ENCODE measurements at places on chromosomes 5 and 9.

GRCh38 chr9:76475686-76476085 lies 16.7 kb downstream of the GCNT1 start:
- no peak for DNase-seq

DNA sequence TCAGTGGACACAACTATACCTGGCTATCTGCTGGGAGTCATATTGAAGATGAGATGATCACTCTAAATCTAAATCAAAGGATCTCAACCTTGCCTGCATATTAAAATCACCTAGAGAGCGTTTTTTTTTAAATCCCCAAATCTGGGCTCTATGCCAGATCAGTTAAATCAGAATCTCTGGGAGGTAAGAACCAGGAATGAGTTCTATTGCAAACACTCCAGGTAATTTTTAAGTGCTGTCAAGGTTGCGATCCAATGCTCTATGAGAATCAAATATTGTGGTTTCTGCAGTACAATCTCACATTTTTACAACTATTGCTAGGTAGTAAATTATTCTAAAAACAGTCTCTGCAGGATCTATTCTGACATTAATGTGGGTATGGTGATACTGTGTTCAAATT lies 202.3 kb upstream of the OR13F1 start:
- DNase-seq, result no peak

GRCh38 chr9:95075700-95076099 lies 241.8 kb downstream of the FANCC start:
- DNase-seq, result no peak

DNA sequence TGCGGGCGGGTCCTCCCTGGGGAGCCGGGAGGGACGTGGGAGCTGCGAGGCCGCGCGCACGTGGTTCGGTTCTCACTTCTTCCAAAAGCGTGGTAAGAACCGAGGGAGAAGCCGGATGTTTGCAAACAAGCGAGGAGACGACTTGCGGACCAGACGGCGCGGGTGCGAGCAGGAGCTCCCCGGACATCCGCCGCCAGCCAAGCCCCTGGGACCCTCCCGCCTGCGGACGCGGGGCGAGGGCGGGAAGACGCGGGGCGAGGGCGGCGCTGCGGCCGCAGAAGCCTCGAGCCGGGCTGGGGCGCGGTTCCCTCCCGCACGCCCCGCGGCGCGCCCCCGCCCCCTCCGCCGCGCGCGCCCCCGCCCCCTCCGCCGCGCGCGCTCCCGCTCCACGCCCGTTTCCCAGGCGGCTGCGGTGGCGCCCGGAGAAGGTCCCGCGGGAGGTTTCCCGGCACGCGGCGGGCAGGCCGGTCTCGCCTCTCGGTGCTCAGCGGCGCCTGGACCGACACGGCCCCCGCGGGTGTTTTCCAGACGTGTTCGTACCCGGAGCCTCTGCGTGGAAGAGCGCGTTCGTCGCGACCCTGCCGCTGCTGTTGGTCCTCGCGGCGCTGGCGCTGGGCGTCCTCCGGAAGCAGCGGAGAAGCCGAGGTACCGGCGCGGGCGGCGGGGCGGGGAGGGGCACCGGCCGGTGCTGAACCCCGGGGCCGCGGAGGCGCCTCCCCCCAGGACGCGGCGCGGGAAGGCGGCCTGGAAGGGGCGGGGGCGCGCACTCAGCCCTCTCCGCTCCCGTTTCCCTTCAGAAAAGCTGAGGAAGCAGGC lies 12.8 kb downstream of the BTNL9 start:
- no peak for DNase-seq

- DNase-seq, result no peak
Measured at GRCh38 chr9:116817762-116818161, 130.7 kb downstream of the TRIM32 start.

DNA sequence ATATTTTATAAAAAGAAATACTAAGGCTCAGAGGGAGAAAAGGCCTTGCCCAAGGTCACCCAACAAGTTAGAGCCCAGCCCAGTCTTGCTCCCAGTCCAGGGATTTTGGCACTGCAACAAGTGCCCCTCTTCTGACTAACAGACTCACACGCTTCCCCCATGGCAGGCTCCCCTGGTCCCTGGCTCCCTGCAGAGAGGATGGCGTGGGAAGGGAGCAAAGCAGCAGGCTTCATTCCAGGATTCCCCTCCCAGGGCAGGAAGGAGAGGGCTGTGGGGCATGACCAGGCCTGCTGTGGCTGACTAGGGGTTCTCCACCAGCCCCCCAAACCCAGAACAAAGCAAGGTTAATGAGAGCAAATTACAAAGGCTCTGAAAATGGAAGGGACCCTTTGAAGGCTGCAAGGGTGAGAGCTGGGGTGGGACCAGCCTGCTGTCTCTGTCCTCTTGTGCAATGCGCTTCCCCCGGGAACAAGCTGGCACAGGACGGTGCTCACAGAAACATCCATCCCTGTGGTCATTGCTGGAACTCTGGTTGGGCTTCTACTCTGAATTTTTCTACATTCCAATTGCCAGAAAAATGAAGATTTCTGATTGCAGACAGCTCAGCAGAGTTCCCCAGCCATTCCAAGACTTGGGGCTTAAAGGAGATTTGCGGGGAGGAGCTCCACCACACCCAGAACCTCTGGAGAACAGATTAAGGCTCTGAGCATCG lies 37.1 kb upstream of the FAT2 start:
- no peak for DNase-seq

- DNase-seq, result no peak
Measured at GRCh38 chr5:165460911-165461310, 1955.5 kb downstream of the MAT2B start.

- DNase-seq, result no peak
Measured at GRCh38 chr5:17666726-17667235, 32.5 kb downstream of the TAF11L14 start.

DNA sequence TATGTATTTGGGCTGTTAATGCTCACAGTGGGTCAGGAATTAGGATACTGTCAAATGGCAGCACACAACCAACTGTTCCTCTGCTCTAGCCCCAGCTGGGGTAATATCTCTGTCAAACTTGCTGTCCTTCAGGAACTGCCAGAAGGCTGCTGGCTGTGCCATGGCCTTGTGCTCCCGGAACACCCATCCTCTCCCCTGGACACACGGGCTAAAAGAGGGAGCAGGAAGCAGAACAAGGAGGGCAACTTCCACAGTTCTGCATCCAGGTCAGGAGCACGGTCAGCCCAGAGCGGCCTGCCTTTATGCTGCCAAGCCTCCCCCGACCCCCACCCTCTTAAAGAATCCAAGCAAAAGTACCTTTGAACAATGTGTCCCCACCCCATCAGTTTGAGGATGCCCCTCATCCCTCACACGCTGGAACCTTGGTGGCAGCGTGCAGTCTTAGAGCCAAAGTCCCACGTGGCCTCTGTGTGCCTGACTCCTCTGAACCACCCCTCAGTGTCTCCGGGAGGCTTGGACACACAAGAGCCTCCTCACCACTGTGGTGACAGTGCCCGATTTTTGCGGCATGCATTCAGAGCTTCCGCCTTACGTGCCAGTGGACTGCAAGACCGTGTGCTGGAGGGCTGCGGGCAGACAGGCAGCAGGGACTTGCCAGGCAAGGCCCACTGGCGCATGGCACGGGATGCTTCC lies 60.8 kb downstream of the PSMB7 start:
- DNase-seq, result no peak

GRCh38 chr9:35579130-35579529 lies 25.9 kb upstream of the TESK1 start:
- no peak for DNase-seq

DNA sequence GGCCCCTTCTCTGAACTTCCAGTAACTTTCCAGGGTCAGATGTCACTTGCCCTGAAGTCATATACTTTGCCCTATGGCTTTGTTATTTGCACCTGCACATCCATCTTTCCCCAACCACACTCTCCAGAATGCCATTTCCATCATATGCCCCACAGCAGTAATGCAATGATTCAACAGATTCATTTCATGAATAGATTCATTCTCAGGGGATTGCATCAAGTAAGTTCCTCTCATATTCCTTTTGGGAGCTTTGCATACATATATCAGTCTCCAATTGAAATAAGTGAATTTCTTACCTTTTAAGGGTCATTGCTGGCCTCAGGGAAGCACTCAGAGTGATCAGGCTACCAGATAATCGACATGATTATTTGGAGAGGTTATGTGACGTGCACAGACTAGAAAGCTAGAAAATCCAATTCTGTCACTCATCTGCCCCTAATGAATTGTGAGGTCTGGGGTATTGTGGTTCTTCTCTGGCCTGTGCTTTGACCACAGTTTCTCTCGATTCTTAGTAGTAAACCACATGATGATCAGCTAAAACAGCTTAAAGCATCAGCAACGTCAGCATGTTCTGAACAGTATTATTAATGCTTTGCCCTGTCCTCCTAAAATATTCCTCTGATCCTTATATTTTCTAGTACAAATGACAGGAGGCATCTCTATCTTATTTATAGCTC lies 179.9 kb downstream of the ATPSCKMT start:
- DNase-seq, result no peak

GRCh38 chr9:94480205-94480604 lies 74.7 kb upstream of the PCAT7 start:
- DNase-seq, result no peak

DNA sequence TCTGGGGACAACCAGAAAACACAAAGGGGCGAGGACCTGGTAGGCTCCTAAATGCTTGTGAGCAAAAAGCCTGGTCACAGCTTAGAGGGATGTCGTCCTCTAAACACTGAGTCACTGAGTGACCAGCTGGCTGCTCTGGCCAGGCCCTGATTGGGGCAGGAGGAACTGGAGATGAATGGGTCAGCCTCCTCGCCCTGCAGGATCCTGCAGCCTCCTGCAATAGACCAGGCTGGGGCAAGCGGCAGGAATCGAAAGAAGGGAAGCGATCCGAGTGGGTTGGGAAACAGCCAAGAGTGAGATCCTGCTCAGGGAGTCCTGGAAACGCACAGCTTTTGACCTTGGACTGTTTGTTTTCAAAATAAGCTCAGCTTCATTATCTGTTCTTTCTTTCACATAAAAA lies 34.1 kb upstream of the MSX2 start:
- peak; percentile 25 for DNase-seq

- no peak for DNase-seq
Measured at GRCh38 chr5:149904977-149905376, 39.6 kb downstream of the PDE6A start.

DNA sequence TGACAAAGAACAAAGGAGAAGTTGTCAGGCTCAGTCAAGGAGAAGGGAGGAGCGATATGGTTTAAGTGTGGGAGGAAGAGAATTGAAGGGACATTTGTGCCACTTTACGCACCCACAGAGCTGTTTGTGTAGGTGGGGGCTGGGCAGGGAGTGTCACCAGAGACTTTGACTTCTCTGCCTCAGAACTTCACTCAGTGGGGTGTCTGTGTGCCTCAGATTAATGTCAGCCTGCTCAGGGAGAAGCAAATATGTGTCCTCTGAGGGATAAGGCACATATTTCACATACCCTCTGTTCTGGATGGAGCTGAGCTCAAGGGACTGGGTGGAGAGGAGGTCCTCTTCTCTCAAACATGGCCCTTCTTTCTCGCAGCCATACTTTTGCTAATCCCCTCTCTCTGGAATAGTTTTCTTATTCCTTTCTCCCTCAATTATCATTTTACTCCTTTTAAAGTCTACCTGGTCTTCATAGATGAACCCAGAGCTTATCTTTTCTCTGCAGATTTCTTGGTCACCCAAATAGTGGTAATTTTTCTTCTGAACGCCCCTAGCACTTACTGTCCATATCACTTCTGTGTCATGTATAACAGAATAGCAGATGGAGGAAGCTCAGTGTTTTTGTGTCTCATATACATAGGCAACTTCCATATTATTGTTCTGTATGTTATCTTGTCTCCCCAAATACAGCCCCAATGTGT lies 77.0 kb downstream of the IQGAP2 start:
- DNase-seq, result no peak

- no peak for DNase-seq
Measured at GRCh38 chr5:158198636-158199035, 339.7 kb upstream of the CLINT1 start.

DNA sequence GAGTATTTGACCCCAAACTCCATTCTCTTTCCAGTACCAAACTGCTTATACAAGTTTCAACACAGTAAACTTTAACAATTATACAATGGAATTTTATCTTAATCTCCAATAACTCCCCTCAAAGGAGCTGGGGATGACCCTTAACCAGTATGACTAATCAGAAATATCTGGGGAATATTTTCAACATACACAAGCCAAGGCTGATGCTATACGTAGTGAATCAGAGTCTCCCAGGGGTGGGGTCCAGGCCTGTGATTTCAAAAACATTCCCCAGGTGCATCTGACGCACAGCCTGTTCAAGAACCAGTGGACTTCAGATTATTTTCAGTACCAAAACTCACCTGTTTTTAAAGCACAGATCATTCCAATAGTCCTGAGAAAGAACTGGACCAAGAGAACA lies 11.8 kb upstream of the SEMA5A start:
- DNase-seq, result no peak

DNA sequence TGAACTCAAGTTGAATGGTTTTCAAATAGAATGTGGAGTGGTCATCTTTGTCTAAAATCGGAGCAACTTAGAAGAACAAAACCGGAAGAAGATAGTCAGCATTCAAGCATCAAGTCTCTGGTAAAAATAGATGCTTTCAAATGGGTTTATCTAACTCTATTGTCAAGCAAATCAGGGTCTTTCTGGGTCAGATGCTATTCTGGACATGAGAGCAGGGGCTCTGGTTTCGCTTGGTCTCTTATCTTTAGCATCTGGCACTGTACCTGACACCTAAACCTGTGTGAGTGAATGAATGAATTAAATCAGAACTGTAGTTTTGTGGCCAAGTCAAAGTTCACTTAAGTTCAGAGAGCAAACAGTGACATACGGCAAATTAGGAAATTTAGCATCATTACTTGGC lies 173.5 kb downstream of the SLIT3 start:
- DNase-seq, result no peak

DNA sequence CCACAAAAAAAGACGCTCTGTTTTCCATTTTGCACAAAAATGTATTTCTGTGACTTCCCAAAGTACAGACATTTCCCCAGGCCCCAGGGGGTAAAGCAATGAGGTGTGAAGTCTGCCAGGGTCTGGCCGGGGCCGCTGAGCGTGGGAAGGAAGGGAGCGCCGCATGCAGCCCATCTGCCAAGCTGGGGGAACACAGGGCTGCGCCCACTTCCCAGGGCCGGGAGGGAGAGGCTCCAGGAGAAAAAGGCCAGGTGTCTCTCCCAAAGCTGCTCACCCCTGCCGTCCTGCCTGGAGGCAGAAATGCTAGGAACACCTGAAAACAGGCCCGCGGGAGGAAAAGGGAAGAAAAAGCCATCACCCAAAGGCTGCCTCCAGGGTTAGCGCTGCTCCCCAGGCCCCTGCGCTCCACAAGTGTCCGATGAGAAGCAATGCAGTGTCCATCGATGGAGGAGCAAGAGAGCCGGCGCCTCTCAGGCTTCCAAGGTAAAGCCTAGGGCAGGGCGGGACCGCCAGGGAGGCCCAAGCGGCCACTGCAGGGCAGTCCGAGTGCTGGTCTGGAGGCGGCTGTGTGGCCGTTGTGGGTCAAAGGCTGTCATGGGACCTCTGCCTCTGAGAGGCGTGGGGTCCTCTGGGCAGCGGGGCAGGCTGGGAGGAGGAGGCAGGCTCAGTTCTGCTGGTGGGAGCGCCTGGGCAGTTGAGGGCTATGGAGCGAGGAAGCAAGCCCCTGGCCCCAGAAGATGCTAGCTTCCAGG lies 6.0 kb upstream of the ZDHHC12 start:
- DNase-seq, result no peak
